ENCODE measurements at places on chromosomes 16 and 17.
A peak's percentile ranks its signal among the peaks of the same experiment; 100 is the strongest.

DNA sequence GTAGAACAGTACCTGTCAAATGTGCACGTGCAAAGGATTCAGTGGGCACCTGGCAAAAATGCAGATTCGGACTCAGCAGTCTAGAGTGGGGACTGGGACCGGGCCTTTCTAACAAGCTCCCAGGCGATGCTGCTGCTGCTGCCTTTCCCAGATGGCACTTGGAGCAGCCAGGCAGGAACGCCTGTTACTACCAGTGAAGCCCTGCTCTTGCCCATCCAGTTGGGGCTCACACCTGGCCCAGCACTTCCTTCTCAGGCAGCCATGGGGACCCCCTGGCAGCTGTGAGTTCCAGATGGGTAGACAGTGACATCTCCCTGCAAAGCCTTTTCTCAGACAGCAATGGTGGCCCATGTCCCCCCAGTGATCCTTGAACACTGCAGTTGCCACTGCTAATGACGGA is 30.4 kb downstream of the KDM8 start:
- DNase-seq = no peak

DNA sequence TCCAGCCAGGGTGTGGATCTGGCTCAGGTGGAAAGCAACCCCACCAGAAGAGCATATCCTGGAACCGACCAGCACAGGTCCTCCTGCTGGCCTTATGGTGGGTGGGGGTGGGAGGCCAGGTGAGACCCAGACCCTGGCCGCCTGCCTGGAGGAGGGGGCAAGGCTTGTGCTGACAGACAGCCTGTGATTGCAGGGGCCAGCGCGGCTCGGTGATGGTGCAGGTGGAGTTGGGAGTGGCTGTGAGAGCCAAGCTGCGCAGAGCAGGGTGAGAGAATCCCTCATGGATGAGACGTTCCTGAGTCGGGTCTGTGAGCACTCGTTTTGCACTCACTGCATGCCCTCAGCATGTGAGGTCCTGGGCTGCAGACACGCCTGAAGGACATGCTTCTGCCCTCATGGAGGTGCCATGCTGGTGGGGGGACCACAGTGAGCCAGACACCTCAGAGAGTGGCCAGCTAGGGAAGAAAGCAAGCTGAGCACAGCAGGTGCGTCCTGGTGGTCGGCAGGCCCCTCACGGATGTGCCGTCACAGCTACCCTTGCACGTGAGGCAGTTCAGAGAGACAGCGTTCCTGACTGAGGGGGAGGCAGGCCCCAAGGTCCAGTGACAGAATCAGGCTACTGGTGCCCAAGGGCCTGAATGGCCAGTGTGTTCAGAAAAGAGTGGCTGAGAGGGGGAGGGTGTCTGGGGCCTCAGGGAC is 3.8 kb upstream of the KCNJ12 start:
- DNase-seq = no peak

DNA sequence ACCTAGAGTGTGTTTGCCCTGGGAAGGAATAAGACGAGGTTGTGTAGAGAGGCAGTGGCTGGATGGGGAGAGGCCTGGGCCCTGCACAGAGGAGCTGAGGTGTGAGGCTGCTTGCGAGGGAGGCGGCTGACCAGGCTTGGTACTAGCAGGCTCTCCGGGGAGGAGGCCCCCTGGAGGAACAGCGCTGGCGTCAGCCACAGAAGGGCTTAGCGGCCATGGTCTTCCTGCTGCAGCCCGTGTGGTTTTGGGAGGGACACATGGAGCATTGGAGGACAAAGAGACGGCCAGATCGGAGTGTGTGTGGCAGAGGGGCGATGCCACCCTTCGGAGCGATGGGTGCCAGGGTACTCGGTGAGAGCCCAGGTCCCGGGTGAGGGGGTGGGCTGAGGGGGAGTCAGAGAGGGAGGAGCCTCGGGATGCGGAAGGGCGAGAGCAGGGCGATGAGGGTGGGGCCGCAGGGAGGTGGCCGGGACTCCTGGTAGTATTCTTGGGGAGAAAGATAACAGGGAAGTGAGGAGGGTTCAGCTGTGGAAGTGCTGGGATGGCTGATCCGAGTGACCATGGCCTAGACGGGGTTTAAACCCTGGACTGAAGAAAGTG is 8.3 kb downstream of the BANP start:
- DNase-seq = no peak

- no peak for DNase-seq
Observed at GRCh38 chr17:64747938-64748540, 85.9 kb upstream of the SMURF2 start.

GRCh38 chr17:79684132-79684985 is 46.4 kb upstream of the ENPP7 start:
- no peak for DNase-seq

- peak; percentile 45 for DNase-seq
Observed at GRCh38 chr17:19513897-19514488, 19.7 kb upstream of the SLC47A1 start.

- no peak for DNase-seq
Observed at GRCh38 chr17:71176928-71177443, 943.8 kb upstream of the SOX9 start.

GRCh38 chr17:43418441-43419374 is 19.9 kb downstream of the ARL4D start:
- no peak for DNase-seq

- DNase-seq = no peak
Observed at GRCh38 chr17:66422186-66422585, 119.8 kb downstream of the PRKCA start.

DNA sequence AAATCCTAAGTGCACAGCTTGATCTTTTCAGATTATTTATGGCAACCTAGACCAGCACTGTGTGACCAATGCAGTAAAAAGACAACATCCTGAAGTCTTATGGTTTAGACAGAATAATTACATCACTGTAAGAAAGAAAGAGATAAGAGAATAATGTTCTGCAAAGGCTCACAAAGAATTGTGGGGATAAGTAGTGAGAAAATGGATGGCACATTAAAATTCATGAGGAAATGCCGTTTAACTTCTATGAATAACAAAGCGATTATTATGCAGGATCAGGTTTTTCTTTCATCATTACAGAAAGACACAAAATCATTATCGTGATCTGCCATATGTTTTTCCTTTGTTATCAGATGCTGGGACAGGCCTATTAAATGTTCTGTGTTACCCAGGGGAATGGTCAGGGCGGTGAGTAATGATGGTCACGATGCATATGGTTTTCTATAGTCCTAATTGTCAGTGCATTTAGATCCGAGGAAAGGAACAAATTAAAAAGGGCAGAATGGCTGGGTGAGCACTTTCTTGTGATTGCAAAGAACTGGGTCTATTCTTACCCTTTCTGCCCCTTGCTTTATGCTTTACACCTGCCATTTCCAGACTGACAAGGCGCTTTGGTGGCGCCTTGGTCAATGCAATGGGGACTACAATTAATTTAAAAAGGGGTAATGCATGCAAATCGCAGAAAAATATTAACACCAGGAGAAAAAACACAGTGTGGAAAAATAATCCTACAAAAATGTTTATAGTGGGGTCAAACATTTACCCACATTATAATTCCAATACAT is 18.1 kb upstream of the DHX40 start:
- no peak for DNase-seq

DNA sequence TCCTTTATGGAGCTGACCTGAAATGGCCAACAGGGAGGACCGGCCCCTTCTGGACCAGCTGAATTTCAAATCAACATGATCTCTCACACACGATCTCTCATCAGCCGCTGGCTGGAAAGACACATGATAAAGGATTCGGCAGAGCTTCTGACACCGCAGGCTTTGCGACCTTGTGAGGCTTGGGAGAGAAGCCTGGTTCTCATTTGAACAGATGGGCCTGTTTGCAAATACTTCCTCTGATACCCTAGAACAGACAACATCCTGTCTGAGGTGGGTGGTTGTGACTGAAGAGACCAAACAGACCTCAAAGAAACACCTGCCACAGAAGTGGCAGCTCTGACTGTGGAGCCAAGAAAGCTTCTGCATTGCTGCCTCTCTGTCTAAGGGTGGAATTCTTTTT is 77.9 kb upstream of the SDK2 start:
- DNase-seq = no peak

- no peak for DNase-seq
Observed at GRCh38 chr17:35750526-35751395, 2.3 kb downstream of the GAS2L2 start.

DNA sequence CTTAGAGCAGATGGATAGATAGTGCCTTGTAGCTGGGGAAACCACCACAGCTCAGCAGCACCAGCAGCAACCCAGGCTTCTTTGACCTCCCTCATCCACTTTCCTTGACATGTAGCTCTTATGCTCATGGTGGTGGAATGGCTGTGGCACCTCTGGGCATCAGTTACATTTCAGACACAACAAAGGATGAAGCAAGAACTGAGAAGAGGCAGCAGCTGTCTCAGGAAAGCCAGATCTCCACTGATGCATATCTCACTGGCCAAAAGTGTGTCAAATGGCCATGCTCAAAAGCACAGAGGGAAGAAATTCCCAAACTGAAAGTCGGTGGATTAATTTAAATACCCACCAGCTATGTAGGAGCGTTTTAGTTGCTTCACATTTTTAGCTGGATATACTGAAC is 671.4 kb upstream of the SALL1 start:
- no peak for DNase-seq

- no peak for DNase-seq
Observed at GRCh38 chr16:66141885-66142284, 224.6 kb upstream of the CDH5 start.

- no peak for DNase-seq
Observed at GRCh38 chr16:47939680-47940079, 216.1 kb downstream of the ABCC12 start.

DNA sequence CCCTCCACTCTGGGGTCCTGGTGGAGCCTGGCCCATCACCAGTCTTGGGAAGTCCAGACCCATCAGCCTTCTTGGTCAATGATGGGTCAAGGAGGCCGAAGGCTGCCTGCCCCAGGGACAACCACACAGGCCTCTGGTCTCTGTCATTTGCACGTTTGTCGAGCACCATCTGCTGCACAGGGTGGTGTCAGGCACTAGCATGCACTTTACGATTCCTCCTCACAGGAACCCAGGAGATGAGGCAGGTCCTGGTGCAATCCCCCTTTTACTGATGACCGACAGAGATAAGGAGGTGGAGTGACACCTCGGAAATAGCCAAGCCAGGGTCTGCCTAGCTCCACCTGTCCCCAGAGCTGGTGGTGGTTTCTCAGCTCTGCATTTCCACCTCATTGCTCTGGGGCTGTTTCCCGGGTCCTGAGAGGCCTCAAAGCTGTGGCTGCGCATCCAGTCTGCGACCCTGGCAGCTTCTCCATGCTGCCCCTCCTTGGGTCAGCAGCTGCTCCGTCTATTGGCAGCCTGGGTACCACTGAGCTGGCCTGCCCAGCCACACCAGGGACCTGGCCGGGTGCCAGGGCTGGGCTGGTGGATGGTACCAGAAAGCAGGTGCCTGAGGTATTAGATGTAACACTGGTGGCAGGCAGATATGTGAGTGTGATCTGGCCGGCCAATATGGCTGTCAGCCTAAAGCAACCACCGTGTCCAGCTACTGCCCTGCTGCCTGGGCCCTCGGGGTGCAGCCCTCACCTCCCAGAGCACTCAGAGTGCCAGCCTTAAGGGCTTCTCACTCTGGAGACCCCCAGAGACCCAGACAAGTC is 10.0 kb downstream of the MMP15 start:
- DNase-seq = no peak

GRCh38 chr16:67667453-67667816 is 821 bp downstream of the C16orf86 start:
- no peak for DNase-seq

DNA sequence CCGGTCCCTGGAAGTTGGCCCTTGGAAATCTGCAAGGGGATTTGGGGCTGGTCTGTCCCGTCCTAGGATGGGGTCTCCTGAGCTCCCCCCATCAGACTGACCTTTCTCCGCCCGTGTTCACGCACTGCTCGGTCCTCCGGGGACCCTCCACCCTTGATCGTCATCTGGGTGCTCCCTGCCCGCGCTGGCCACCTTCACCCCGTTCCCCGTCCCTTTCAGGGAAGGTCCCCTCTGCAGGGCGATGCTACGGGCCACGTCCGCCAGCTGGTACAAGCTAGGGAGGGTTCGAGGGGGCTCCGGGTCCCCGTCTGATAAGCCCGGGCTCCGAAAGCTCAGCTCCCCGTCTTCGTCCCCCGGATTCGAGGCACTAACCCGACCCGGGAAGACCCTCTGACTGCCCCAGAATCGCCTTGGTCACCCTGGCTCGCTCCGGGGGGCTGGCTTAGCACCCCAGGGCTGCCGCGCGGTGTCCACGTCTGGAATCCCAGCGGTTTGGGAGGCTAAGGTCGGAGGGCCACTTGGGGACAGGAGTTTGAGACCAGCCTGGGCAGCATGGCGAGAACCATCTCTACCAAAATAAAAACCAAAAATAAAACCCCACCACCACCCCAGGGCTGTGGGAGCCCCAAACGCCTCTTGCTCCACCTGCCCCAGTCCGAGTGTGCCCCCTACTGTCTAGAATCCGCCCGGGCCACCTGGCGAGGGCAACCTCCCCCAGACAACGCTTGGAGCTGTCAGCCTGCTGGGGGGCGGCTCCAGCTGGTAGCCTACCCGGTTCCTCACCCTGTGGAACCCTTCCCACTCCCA is 1.1 kb upstream of the SLC43A2 start:
- DNase-seq = peak; percentile 64

GRCh38 chr16:71453036-71453435 is 9.0 kb downstream of the ZNF23 start:
- no peak for DNase-seq

DNA sequence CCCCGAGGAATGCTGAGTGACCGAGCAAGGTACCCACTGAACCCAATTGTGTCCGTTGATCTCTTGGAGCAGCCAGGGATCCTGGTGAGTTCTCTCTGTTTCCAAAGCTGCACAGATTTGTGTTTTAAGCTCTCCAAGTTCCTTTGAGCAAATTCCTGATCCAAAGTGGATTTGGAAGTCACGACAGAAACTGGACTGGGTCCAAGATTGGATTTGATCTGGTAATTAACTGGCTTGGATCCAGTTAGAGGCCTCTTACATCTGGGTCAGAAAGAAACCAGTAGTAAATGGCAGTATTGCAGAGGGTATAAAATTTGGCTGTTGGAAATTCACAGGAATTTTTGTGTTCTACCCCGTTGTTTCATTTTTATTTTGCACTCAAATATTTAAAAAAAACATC is 119.5 kb downstream of the PMP22 start:
- no peak for DNase-seq

DNA sequence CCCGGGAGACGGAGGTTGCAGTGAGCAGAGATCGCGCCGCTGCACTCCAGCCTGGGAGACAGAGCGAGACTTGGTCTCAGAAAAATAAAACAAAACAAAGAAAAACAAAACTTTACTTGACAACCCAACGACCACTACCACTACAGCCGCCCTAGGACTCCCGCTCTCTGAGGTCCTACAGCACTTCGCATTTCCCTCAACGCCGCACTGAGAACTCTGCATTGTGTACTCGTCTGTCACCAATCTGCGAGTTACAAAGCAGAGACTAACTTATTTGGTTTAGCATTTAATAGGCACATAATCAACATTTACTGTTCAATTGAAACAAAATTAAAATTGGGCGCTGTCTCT is 479 bp upstream of the ZNF207 start:
- no peak for DNase-seq

- no peak for DNase-seq
Observed at GRCh38 chr17:8332688-8333087, 7.0 kb upstream of the ODF4 start.

GRCh38 chr17:45042346-45043120 is 8.9 kb downstream of the DCAKD start:
- no peak for DNase-seq

- DNase-seq = no peak
Observed at GRCh38 chr17:82696916-82697807, 1.3 kb downstream of the RAB40B start.

All from stimulated activated CD4-positive, alpha-beta T cell treated with anti-CD3 and anti-CD28 coated beads, Interleukin-15, amount 100 ng/mL, for 1 hour (primary cell).